COLO829 (cell line): ENCODE measurements at places on chromosomes 4 and X.
A peak's percentile ranks its signal among the peaks of the same experiment; 100 is the strongest.

- DNase-seq: no peak
These were observed 37.2 kb downstream of the WDR44 start for GRCh38 chrX:118383120-118383519.

GRCh38 chr4:122739174-122739573, 6.7 kb downstream of the BBS12 start:
- DNase-seq: peak; percentile 89

- no peak for DNase-seq
These were observed 350.3 kb downstream of the NR3C2 start for GRCh38 chr4:148091896-148092295.

DNA sequence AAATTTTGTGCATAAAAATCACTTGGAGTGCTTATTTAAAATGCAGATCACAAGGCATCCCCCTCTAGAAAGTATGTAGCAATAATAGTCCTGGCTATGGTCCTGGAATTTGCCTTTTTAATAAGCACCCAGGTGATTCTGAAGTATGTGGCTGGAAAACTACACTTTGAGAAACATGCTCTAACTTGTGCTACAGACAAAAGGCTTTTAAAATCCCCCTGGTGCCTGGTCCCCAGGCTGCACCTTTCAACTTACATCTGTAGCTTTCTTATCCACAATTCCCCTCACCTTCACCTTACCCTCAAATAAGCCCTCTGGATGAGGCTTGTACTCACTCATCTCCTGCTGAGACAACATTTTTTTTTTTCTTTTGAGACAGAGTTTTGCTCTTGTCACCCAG, 21.1 kb downstream of the ART3 start:
- no peak for DNase-seq
